T-helper 17 cell (primary cell): ENCODE measurements at places on chromosomes 2 and 18. TPM values are rescaled to one million over a fixed set of nuclear protein-coding genes. Genes with fewer than 3 reads are reported as not detected.

NMUR1 gene
- total RNA-seq: 0.35 TPM

KCNG2 gene
- total RNA-seq: not detected

DNA sequence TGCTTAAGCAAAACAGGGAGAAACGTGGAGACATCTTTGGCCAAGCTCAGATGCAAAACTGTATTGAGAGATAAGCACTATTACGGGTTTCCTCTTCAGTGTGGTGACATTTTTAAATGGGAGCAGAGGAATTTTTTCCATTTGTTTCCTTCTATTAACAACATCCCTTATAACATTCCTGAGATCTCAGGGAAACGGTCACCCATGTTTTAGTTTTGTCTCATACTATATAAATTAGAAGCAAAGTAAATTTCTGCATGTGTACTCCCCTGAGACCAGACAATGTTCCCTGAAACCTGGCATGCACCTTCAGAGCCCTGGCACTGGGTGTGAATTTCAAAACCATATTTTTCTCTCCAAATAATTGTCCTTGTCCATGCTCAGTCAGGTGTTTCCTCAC is 57.6 kb upstream of the RNF152 start:
- H3K4me1 ChIP-seq: peaks cover 11% of the 10 kb centered on the region
- H3K36me3 ChIP-seq: peaks cover 3% of the 10 kb centered on the region
- no peak for DNase-seq
- peaks cover 49% of the 10 kb centered on the region for H3K27me3 ChIP-seq
- H3K27ac ChIP-seq: no peak overlapping the region
- H3K4me3 ChIP-seq: no peak overlapping the region

- H3K27me3 ChIP-seq: no peaks in the 10 kb centered on the region
- DNase-seq: no peak
- H3K4me1 ChIP-seq: no peaks in the 10 kb centered on the region
- H3K4me3 ChIP-seq: no peak overlapping the region
- no peak overlapping the region for H3K27ac ChIP-seq
Observed at GRCh38 chr2:50614056-50614455, 417.9 kb downstream of the NRXN1 start.

DNA sequence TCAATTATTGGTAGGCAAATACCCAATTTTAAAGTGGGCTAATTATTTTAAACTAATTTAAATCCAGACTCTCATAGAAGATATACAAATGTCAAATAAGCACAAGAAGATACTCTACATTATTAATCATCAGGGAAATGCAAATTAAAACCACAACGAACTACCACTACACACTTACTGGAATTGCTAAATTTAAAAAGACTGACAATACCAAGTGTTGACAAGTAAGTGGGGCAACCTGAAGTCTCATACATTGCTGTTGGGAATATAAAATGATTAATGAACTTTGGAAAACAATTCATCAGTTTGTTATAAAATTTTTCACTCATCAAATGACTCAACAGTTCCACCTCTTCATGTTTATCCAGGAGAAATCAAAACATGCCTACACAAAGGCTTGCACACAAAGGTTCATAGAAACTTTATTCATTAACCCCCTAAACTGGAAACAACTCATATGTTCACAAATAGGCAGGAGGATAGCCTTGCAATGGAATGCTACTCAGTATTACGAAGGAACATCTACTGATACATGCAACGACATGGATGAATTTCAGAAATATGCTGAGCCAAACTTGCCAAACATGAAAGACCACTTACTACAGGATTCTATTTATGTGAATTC is 120.8 kb downstream of the MCFD2 start:
- H3K4me1 ChIP-seq: no peaks in the 10 kb centered on the region
- DNase-seq: no peak
- H3K36me3 ChIP-seq: no peaks in the 10 kb centered on the region
- no peak overlapping the region for H3K4me3 ChIP-seq
- H3K27me3 ChIP-seq: no peaks in the 10 kb centered on the region
- H3K27ac ChIP-seq: no peak overlapping the region

- H3K36me3 ChIP-seq: no peaks in the 10 kb centered on the region
- no peak for DNase-seq
Observed at GRCh38 chr18:2049986-2050385, 521.3 kb downstream of the METTL4 start.

GRCh38 chr18:57175532-57175931 is 28.6 kb downstream of the BOD1L2 start:
- no peaks in the 10 kb centered on the region for H3K27me3 ChIP-seq
- no peak overlapping the region for H3K27ac ChIP-seq
- no peak for DNase-seq
- no peak overlapping the region for H3K4me3 ChIP-seq

GRCh38 chr2:1846046-1847015 is 102.0 kb upstream of the PXDN start:
- H3K27ac ChIP-seq: no peak overlapping the region
- DNase-seq: no peak
- H3K27me3 ChIP-seq: peaks cover 43% of the 10 kb centered on the region
